Urothelium cell line (cell line): ENCODE measurements at places on chromosomes 16 and 17.
A peak's percentile ranks its signal among the peaks of the same experiment; 100 is the strongest.

- DNase-seq, result no peak
Observed at GRCh38 chr17:40090237-40091119, 9.9 kb downstream of the NR1D1 start.

DNA sequence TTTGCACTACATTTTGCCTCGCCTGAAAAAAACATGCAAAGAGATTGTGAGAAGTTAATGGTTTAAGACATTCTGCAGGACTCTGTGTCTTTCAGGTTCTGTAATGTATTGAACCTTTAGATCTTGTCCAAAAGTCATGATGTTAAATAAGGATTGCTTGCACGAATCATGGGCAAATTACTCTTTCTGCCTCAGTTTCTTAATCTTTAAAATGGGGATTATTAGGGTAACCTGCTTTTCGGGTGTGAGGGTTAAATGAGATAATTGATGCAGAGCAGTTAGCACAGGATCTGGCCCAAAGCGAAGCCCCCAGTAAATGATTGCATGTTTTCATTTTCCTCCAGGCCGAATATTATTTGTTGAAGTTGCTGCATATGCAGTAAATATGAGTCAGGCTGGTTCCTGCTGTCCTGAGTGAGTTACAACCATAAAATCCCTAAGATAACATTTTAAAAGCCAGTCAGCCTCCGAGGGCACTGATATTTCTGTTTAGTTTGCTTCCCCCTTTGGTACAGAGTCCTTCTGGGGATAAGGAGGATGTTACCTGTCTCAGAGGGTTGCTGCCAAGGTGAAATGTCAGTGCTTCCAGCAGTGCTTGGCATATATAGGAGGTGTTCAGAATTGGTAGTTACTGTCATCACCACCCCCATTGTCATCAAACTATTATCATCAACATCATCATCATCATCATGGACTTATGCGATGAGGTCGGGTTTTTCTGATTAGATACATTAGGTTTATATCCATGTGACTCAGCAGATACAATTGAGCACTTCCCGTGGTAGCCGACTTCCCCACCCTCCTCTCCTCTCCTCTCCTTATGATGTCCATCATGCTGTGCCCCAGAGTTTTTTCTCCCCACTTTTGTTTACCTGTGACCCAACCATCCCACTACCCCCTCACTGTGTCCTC, 20.6 kb upstream of the ARHGAP17 start:
- DNase-seq, result no peak

DNA sequence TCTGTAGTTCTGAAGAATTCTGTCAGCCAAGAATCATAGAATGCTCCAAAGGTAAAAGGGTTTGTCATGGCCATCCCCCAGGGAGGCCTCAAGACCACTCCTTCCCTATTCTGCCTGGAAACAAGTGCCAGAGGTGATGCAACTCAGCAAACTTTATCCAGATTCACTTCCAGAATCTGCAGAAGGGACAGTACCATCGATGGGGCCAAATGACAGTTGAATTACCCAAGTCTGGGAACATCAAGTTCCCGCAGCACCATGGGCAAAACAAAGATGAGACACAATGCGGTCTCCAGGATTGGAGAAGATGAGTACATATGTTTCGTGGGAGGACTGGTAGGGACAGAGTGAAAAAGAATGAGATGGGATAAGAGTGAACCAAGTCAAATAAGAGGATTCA, 13.7 kb upstream of the TAT start:
- no peak for DNase-seq

- DNase-seq, result peak; percentile 51
Observed at GRCh38 chr16:82034981-82035612, at the start of gene HSD17B2. Gene HSD17B2, plus strand, starts transcription at chr16:82035253. Its CDS starts 172 bp downstream, at chr16:82035425.

DNA sequence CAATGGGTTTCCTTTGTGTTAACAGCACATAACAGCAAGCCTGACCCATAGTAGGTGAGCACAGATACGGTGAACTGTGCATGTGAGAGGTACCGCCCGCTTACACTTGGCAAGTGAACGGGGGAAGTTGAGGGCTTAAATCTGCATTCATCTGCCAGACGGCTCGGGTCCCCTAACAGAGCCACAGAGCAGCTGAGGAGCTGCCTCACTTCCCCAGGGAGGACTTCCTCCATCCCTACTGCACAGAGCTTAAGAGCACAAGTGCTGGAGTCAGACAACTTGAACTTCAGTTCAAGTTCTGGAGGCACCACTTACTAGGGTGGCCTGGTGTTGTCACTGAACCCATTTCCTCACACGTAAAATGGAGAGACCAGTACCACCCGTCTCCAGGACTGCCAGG, 13.4 kb downstream of the RAB5C start:
- DNase-seq, result no peak

- no peak for DNase-seq
Observed at GRCh38 chr16:707062-707538, 1.5 kb upstream of the FBXL16 start.

- DNase-seq, result no peak
Observed at GRCh38 chr17:48317732-48318131, 112.3 kb downstream of the SKAP1 start.

- DNase-seq, result peak; percentile 86
Observed at GRCh38 chr17:49575679-49576087, at the start of gene NXPH3. Gene NXPH3, plus strand, starts transcription at chr17:49575871. Its CDS starts 349 bp downstream, at chr17:49576220.

DNA sequence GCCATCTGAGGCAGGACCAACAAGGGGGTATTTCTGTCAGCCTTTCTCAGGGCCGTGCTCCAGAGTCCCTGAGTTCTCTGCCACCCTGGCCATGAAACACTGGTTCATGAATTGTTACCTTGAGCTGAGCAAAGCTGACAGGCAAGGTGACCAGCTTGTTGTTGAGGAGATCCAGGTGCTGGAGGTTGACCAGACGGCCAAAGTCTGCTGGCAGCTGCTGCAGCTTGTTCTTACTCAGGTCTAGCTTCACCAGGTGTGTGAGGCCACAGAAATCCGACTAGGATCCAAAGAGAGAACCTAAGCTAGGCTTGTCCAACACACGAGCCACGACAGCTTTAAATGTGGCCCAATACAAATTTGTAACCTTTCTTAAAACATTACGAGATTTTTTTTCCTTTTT, 4.7 kb downstream of the LRRC59 start:
- no peak for DNase-seq

GRCh38 chr17:64171041-64171440, 41.1 kb upstream of the ERN1 start:
- DNase-seq, result no peak

DNA sequence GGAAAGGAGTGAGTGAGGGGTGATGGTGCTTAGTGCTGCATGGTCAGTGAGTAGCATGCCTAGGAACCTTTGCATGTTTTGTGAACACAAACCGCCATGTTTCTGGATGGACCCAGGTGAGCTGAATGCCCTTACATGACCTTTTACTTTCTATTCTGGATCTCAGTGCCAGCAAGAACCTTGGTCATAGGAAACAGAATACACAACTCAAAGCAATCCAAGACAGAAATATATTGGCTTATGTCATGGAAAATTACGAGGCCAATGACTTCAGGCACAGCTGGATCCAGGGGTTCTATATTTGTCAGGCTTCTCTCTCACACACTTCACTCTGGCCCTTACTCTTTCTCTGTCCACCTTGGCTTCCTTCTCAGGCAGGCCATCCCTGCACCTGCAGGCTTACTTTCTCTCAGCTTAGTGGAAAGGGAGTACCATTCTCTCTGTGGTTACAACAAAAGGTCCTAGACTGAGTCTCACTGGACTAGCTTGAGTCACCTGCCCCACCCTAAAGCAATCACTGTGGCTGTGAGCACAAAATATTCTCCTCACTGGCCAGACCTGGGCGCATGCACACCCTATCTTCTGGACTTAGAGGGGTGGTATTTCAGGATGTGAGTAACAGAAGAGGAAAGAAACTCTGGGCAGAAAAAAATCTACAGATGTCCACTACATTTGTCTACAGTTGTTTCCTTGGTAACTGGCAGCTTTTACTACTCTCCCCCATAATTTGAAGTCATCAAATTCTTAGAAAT, 20.4 kb upstream of the CPNE2 start:
- DNase-seq, result peak; percentile 32

GRCh38 chr16:10937068-10937859, 5.0 kb downstream of the DEXI start:
- DNase-seq, result no peak

DNA sequence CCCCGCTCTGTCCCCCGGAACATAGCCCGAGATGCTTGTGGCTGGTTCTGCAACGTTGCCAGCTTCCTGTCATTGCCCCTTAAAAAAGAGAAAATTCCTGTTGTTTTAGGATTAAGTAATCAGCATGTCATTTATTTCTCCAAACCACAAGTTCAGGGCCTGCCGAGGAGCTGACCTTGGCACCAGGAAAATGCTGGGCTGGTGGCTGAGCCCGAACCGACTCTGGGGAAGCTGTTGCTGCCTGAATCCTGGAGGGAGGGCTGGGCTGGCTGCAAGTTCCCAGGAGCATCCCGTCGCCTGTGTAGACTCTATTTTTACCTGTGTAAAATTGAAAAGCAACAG, 130.9 kb upstream of the FOXF1 start:
- no peak for DNase-seq

- no peak for DNase-seq
Observed at GRCh38 chr16:84042879-84043485, 387 bp upstream of the SLC38A8 start.

GRCh38 chr16:146646-147045, 5.8 kb upstream of the HBZ start:
- no peak for DNase-seq

DNA sequence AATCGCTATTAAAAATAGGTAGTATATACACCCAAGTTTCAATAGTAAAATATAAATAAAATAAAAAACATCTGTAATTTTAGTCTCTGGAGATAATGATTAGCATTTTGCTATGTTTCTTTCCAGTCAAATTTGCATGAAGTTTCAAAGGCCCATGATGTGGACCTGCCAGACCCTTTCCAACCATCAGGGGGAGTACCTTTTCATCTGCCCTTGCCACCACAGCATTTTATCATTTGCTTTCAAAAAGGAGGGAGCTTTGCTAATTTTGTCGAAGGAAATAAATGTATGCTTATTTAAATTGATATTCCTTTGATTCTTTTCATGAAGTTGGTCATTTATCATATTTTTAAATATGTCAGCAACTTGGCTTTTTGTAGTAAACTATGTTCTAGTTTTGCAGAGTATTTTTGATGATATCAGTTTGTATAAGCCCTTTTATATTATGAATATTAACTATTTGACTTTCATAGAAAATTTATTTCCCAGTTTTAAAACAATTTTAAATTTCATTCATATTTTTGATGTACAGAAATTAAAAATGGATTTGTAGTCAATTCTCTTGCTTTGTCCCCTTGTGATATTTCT, 115.2 kb upstream of the NETO2 start:
- peak; percentile 35 for DNase-seq

GRCh38 chr17:16273499-16273898, 56.5 kb downstream of the PIGL start:
- no peak for DNase-seq

GRCh38 chr17:19485800-19486340, 47.8 kb upstream of the SLC47A1 start:
- no peak for DNase-seq

DNA sequence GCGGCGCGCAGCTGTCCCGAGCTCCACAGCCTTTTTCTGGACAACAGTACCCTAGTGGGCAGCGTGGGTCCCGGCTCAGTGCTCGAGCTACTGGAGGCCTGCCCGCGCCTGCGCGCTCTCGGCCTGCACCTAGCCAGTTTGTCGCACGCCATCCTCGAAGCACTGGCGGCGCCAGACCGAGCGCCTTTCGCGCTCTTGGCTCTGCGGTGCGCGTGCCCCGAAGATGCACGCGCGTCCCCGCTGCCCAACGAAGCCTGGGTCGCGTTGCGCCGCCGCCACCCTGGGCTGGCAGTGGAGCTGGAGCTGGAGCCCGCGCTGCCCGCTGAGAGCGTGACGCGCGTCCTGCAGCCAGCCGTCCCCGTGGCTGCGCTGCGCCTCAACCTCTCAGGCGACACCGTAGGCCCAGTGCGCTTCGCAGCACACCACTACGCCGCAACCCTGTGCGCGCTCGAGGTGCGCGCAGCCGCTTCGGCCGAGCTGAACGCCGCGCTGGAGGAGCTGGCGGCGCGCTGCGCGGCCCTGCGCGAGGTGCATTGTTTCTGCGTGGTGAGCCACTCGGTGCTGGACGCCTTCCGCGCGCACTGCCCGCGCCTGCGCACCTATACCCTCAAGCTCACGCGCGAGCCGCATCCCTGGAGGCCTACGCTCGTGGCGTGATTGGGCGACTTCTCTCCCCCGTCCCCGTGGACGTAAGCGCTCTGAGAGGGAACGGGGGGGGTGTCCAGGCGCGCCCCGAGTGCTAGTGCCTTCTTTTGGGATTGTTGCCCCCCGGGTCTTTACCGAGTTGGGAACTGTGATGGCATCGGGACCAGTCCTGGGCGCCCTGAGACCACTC, 1.2 kb upstream of the HSF4 start:
- no peak for DNase-seq

DNA sequence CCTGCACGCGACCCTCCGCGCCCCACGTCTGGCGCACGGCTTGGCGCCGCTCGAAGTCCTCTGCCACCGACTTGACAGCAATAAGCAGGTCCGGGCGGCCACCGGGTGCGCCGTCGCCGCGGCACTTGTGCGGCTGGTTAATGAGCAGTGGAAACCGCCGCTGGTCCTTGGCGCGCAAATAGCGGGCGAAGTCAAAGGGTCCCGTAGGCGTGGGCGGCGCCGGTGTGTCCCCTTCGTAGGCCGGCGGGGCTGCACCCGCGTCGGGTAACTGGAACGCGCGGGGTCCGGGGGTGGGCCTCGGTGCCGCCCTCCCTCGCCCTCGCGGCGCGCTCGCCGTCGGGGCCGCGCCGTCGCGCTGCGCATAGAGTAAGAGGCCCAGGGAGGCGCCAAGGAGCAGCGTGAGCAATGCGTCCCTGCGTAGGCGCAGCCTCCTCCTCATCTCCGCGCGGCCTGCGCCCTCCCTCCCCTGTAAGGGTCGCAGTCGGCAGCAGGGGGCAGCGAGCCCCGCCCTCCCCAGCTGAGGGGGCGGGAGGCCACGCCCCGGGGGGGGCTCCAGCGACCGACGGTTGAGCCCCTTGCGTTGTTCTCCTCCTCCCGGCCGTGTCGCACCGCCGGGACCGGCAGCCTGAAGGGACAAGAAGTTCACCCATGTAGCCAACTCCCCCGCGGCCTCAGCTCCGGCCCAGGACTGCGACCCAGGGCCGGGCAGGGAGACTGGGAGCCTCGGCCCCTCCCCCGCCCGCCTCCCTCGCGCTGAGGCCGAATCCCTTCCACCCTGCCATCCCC, 558 bp downstream of the B3GNT9 start:
- no peak for DNase-seq

- no peak for DNase-seq
Observed at GRCh38 chr16:9270941-9271340, 179.5 kb downstream of the HAPSTR1 start.
